ENCODE measurements at places on chromosomes 7 and 10. TPM values are rescaled to one million over a fixed set of nuclear protein-coding genes. Genes with fewer than 3 reads are reported as not detected.

SPDYE16 gene
- not detected for total RNA-seq

C7orf25 gene
- 3.3 TPM for total RNA-seq

GDF2 gene
- total RNA-seq: not detected

FBXW4 gene
- total RNA-seq: 45.7 TPM

KNDC1 gene
- 0.57 TPM for total RNA-seq

ARID5B gene
- 84.9 TPM for total RNA-seq

EVX1 gene
- total RNA-seq: under 0.01 TPM

PTF1A gene
- not detected for total RNA-seq

EPHA1 gene
- 0.14 TPM for total RNA-seq

ANKRD61 gene
- total RNA-seq: not detected

ASAH2 gene
- 1.00 TPM for total RNA-seq

TCAF2 gene
- total RNA-seq: 2.4 TPM

PDLIM1 gene
- 23.5 TPM for total RNA-seq

ZNRF2 gene
- total RNA-seq: 4.6 TPM

SPDYE8 gene
- total RNA-seq: not detected

SEMA3E gene
- 2.0 TPM for total RNA-seq

HOXA2 gene
- 0.18 TPM for total RNA-seq

NRP1 gene
- 125 TPM for total RNA-seq

RASSF4 gene
- total RNA-seq: 11.8 TPM

SAMD9L gene
- 6.8 TPM for total RNA-seq
